ENCODE measurements at places on chromosomes 5 and 9. TPM values are rescaled to one million over a fixed set of nuclear protein-coding genes. Genes with fewer than 3 reads are reported as not detected.

The GRIN1 gene
- total RNA-seq = not detected

The RMI1 gene
- 4.7 TPM for total RNA-seq

The CATSPER3 gene
- 1.1 TPM for total RNA-seq

The MEIKIN gene
- total RNA-seq = not detected

The STPG3 gene
- not detected for total RNA-seq

The LRRC70 gene
- total RNA-seq = not detected

The IRX1 gene
- not detected for total RNA-seq

The ERBIN gene
- 24.2 TPM for total RNA-seq

The SREK1 gene
- 6.5 TPM for total RNA-seq

DNA sequence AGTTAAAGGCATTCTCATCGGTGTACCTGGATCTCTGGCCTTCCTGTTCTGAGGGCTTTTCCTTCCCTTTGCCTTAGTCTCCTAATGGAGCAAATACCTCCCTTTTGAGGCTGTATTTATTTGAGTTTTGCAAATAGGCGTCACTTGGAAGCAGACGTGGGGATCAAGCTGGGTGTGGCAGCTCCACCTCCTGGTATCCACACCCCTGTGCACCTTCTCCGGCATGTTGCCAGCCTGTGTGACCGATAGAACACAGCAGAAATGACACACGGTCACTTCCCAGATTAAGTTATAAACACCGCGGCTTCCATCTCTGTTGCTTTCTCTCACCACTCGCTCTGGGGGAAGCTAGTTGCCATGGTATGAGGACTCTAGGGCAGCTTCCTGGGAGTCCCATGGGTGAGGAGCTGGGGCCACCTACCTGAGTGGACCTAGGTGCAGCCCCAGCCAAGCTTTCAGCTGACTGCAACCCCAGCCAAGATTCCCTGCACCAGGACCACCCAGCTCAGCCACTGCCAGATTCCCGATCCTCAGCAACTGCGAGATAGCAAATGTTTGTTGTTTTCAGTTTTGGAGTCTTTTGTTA lies 214.4 kb upstream of the MVB12B start:
- no peak for DNase-seq

GRCh38 chr9:115633104-115633503 lies 515.1 kb upstream of the TNC start:
- no peak for DNase-seq

DNA sequence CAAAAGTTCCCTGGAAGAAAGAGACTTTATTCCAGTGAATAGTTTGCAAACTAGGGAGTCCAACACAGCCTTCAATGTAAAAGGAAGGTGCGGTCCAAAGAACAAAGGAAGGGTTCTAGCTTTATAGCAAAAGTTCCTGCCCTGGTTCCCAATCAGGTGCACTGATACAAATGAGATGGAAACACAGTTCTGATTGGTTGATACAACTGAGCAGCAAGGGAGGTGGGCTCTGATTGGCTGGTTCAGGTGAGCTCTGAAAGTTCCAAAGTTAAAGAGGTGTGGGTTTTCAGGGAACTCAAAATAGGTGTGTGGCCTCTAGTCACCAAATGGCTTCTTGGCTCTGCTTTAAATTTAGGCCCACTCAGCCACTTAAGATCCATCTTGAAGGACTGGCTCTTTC lies 43.1 kb downstream of the P4HA2 start:
- no peak for DNase-seq

DNA sequence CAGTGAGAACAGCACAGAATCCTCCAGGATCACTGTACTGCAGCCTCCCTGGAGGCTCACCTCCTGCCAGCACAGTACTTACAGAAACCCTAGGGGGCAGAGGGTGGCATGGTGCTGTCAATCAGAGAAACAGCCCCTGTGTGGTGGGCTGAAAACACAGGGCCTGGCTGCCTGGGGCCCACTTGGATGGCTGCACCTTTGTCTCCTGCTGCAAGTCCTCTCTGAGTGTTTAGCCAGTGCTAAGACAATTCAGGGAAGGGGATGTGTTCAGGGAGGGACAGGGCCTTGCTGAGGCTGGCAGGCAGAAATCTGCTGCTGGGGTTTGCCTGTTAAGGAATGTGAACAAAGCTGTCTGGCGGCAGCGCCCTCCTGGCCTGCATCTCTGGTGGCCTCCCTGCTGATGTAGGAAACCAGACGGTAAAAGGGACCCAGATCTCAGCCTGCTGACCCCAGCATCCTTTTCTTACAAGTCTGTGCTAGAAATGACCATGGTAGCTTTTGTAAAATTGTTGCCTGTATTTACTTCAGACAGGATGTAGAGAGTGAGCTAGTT lies 39.5 kb downstream of the PRRC2B start:
- DNase-seq = no peak

GRCh38 chr5:97097326-97098230 lies 44.8 kb downstream of the LIX1 start:
- no peak for DNase-seq

- no peak for DNase-seq
Measured at GRCh38 chr5:111734013-111734412, 23.0 kb downstream of the NREP start.

DNA sequence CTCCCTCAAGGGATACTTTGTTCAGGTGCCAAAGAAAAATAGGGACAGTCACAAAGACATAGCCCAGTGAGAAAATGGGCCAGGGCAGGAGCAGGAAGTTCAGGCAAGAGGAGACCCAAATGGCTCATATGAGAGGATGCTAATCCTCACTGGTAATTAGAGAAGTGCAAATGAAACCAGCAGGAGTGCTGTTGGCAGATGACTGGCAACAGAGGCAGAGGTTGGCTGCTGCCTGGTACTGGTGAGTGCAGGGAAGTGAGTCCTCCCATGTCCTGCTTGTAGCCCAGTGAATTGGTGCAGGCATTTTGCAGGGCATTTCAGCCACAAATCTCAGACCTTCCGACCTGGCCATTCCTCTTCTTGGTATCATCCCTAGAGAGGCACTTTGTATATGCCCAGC lies 23.5 kb downstream of the ODF2 start:
- DNase-seq = no peak

DNA sequence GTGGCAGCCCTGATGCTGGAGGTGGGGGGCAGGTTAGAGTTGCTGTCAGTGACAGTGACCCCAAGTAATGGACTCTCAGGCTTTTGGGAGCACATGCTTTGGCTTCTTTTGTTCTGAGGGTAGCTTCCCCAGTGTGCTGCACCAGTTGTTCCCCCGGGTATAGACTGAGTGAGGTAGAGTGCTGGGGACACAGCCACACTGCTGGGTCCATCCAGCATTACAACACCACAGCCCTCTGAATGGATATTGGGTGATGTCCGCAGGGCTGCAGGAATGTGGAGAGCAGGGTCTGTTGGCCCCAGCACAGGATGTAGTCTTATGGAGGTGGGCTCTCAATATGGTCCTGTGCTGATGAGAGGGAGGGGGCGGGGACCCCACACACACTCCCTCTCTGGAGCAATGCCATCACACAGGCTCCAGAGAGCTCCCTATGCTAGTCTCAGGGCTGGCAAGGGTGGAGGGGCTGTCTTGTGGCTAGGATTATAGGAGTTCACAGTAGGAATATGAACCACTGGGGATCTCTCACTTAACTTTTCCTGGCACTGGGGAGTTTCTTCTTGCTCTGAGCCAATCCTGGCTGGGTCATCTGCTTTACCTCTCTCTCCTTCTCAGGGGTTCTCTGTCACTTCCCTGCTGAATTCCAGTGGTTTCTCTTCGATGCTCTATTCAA lies 20.7 kb downstream of the OSMR start:
- no peak for DNase-seq

DNA sequence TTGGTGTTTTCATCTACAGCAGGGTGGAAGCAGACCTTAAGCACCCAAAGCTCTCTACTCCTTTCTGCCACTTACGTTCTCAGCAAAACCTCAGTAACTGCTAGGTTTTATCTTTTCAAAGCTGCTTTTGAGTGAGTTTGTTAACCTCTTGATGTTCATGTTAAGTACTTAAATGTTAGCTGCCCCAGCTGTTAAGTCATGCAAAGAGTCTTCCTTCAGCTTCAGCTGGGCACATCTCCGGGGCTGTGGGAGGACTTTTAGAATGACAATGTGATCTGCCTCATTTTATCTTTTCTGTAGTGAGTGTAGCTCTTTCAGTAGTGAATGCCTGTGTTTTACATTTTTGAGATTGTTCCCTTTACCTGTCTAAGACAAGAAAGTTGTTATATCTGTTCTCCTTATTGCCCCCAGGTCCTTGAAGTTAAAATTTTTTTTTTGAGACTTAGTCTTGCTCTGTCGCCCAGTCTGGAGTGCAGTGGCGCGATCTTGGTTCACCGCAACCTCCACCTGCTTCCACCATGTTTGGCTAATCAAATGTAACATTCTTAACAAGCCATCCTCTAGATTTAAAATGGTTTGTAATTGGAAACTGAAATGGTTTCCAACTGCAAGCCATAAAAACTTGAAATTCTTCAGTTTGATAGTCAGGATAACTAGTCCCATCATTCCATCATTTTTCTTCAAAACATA lies 19.6 kb downstream of the KDM4C start:
- DNase-seq = no peak

- DNase-seq = no peak
Measured at GRCh38 chr5:136120529-136120928, 12.1 kb upstream of the SMAD5 start.

- DNase-seq = peak; percentile 25
Measured at GRCh38 chr9:37650873-37651768, at the start of gene FRMPD1. Gene FRMPD1 (plus strand): TSS chr9:37650954. CDS start chr9:37692642, 41,688 bp downstream.

GRCh38 chr9:116345393-116345792 lies 191.8 kb downstream of the PAPPA start:
- DNase-seq = peak; percentile 11

- DNase-seq = no peak
Measured at GRCh38 chr5:153030755-153031725, 459.4 kb upstream of the GRIA1 start.

DNA sequence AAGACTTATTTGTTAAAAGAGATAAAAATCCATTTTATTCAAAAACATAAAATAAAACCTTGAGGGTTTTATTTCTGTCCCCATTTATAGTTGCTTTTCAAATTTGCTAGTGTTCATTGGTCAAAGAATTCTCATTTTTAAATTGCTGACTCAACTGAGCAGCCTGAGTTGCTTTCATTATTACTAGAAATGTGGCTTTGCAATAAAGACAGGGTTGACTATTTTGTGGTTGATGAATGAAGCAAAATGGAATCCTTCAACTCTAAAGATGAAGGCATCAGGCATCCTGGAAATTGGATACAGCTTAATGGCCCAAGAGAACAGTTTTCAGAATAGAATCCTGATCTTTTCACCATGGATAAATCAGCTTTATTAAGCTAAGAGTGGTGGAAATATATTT lies 23.9 kb upstream of the PPP3R2 start:
- no peak for DNase-seq

DNA sequence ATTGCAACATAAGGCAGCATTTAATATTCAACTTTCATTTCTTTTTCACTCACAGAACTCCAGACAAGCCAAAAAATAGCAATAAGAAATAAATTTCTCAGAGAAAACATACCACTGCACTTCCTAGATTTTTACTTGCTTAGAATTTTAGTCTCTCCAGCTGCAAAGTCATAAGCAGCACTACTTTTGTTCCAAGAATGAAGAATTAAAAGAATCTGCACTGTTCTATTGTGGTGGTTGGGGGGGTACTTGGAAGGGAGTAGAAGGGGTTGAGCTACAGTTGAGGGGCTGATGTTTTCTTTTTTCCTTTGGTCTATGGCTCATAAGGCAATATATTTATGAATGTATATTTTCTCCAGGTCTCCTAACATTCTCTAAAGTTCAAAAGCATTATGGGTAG lies 144.5 kb downstream of the KIAA0825 start:
- no peak for DNase-seq

GRCh38 chr5:74995926-74996325 lies 56.4 kb downstream of the GCNT4 start:
- no peak for DNase-seq
